Hepatocyte (in vitro differentiated cells): ENCODE measurements at places on chromosomes 2 and 18. TPM values are rescaled to one million over a fixed set of nuclear protein-coding genes. Genes with fewer than 3 reads are reported as not detected.

The SERPINB7 gene
- polyA plus RNA-seq, result 0.77 and 1.9 TPM in 2 replicates

DNA sequence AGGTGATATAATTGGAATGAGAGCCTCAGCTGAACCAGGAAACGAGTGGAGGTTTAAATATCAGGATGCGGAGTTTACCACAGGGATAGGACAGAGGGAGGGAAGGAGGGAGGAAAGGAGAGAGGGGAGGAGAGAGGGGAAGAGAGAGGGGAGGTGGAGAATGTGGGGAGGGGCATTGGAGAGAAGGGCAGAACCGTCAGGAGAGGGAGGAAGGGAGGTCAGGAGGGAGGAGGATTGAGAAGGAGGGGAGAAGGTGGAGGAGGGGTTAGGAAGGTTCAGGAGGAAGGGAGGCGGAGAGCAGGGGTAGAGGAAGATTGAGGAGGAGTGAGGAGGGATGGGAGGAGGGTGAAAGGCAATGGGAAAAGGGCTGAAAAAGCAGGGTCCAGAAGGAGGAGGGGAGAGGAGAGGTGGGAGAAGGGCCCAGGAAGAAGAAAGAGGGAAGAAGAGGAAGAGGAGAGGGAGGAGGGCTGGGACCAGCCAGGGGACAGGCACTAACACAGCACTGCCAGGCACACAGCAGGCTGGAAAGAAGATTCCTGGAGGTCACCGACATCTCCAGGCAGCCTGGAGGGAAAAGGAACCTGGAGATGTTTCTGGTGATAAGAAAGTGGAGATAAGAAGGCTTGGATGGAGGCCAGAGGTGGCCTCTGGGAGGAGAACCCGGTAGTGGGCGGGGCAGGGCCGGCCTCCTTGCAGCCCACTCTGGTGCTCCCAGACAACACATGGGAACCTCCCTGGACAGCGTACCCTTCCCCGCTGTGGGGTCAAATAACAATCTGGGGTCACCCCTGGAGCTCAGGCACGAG is 176.7 kb upstream of the SMAD2 start:
- DNase-seq, result no peak

DNA sequence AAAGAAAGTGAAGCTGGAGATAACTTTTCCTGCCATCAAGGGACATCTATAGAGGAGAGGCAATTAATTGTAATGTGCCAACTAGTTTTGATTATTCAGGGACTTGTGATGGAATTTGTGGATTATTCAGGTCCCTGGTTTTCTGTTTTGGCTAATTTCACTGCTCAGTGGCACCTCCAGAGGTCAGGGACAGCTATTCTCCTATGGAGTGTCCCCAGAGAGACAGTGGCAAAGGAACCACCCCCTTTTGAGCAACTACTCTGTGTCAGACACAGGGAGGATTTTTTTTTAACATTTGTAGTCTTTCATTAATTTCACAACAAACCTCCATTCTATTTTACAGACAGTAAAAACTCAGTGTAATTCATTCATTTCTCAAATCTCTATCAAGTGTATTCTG is 206.0 kb upstream of the SPRED2 start:
- no peak for DNase-seq

The FHOD3 gene
- polyA plus RNA-seq, result 1.4 and 1.7 TPM in 2 replicates
